ENCODE measurements at places on chromosomes 2 and 18. TPM values are rescaled to one million over a fixed set of nuclear protein-coding genes. Genes with fewer than 3 reads are reported as not detected.

- DNase-seq = no peak
These were observed 34.5 kb downstream of the PLEKHM3 start for GRCh38 chr2:207990784-207991183.

DNA sequence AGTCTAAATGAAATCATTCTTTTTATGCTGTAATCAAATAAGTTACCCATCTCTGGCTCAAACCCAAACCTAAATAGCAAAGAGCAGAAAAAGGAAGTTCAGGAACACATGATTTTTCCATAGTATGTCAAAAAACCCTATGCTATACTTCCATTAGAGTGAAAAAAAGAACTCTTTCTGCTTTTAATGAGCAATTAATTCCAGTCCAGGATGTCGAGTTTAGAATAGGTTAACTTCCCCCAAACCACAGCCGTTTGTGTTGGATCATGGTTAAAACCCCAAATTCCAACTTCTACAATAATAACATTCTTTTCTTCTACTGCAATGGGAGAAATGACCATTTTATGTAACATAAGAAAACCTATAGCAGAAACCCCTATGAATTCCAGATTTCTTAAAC is 171.1 kb upstream of the NRP2 start:
- DNase-seq = no peak

- DNase-seq = no peak
These were observed 16.1 kb downstream of the KCNE4 start for GRCh38 chr2:223068071-223068470.

GRCh38 chr2:127951026-127951425 is 65.3 kb upstream of the AMMECR1L start:
- peak; percentile 1 for DNase-seq

DNA sequence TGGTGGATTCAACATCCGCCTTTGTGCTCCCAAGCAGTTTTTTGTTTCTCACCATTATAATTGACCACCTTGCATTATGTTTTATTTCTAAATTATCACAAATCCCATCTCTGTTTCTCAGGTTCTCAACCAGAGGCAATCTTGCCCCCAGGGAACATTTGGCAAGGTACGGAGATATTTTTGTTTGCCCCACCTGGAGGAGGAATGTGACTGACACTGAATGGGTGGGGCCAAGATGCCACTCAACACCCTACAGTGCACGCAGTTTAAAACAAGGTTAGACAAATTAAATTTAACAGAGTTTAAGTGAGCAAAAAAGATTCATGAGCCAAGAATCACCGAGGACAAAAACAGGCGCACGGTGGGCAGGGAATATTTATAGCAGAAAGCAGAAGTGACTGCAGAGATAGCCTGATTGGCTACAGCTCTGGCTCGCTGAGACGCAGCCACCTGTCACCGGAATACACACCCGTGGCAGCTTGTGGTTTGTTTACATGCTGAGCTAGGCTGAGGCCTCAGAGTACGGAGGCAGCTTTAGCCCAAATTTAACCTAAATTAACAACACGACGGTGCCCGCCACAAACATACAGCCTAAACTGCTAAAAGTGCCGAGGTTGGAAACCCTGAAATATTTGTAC is 150.0 kb upstream of the ALKAL2 start:
- DNase-seq = no peak

- DNase-seq = no peak
These were observed 42.5 kb upstream of the IL1R2 start for GRCh38 chr2:101949304-101949703.

- no peak for DNase-seq
These were observed 40.5 kb upstream of the TXNDC2 start for GRCh38 chr18:9845256-9845655.

DNA sequence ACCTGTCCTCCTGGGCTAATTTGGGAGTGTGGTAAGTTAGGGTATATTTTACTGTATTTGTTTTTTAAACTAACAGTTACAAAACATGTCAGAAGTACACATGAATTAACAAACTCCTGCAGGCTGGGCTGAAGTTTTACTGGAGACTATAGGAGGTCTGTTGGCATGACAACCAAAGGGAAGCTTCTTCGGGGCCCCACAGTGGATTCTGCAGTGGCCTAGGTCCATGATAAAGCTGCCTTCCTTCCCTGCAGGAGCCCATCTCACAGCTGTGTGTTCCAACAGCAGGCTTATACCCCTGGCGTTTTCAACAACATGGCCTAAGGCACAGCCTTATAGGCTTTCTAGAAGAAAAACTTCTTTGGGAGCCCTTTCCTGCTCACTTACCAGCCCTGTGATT is 128.0 kb upstream of the SETBP1 start:
- DNase-seq = peak; percentile 78

DNA sequence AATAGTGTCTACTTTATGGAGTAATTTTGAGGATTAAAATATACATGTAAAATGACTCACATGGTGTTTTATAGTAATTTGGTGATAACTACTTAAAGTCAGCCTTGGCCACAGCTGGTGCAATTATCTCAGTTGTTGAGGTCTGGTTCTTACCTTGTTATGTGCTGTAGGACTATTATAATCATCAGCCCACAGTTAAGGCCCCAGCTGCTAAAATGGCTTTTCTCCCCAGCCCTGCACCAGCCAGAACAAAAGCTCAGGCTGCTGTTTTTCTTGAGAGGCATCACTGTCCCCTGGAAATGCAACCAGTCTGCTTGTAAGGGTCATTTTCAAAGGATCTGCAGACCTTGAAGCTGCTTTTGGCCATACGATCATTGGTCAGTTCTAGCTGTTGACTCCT is 283.3 kb upstream of the THUMPD2 start:
- no peak for DNase-seq

DNA sequence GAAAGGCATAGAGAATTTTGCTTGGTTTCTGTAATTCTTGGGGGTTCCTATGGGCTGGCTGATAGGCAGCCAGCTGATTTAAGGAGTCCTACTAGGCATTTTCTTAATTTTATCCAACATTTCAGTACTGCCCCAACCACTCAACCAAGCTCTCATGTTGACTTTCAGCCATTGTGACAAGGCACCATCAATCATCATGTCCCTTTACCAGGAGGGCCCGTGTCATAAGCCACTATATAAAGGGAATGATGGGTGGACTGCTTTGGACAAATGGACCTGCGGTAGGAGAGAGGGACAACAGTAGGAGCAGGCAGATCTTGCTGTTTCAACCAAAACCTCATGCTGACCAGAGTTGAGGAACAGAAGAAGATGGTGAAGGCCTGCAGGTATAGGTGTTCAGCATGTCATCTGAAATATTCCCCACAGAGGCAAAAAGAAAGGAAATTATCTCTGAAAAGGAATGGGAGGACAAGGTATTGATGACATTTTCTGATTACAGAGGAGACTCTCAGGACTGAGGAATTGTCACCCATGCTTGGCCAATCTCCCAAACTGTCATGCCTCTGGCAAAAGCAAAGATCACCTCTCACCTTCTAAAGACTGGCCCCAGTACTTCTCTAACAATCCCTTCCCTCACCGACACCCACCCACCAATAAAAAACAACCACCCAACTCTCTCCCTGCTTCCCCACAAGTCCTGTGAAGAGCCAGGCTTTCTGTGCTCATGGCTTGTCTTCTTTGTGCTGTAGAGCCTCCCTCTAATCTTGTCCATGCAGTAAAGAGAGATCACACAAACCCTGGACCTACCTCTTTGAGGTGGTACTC is 10.9 kb upstream of the TNP1 start:
- DNase-seq = no peak

DNA sequence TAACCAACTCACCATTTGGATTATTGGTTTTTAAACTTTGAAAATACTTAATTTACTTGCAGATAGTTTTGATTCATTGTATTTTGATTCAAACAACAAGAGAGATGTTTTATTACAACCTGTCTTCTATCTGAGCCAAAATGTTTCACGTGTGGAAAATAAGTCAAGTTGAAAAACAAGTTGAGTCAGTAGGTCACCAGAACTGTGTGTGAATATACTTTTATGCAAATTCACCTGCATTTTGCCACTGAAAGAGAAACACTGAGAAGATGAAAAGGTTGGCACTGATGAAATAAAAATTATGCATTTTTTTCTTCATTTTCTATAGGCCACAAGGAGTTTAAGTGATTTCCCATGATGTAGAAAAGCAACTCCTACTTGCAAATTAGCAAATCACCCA is 68.3 kb downstream of the ICOS start:
- DNase-seq = no peak

- no peak for DNase-seq
These were observed 108.8 kb upstream of the UBE2E3 start for GRCh38 chr2:180871649-180872048.

DNA sequence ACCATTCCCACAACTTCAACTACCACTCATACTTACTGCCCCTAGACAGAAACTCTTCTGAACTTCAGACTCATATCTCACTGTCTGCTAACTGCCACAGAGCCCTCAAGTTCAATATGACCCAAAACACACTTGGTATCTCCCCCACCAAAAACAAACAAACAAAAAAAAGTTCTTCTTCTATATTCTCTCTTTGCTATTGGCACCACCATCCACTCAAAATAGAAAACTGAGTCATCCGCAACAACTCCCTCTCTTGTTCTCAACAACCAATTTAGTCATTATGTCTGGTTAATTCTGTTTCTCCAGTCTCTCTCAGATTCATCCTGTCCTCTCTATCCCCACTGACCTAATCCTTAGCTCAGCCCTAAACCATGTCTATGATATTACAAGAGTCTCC is 7.2 kb upstream of the DCTN1 start:
- DNase-seq = no peak

GRCh38 chr18:13103366-13103765 is 112.2 kb downstream of the CEP192 start:
- no peak for DNase-seq

- DNase-seq = peak; percentile 82
These were observed at the start of gene CDH20 for GRCh38 chr18:61333271-61333745. Gene CDH20, plus strand, starts transcription at chr18:61333430.

- DNase-seq = no peak
These were observed 13.1 kb upstream of the RAB31 start for GRCh38 chr18:9694952-9695495.

- DNase-seq = no peak
These were observed 114.6 kb downstream of the DOCK10 start for GRCh38 chr2:224927646-224928173.

- DNase-seq = no peak
These were observed 237.8 kb downstream of the WDR7 start for GRCh38 chr18:56888978-56889377.

LHCGR gene
- not detected for total RNA-seq

OTOF gene
- total RNA-seq = 1.1 TPM

SCTR gene
- 0.49 TPM for total RNA-seq

MATN3 gene
- total RNA-seq = 38.5 TPM

ATG9A gene
- total RNA-seq = 53.1 TPM

AGXT gene
- 0.18 TPM for total RNA-seq

All from endodermal cell (in vitro differentiated cells).